ENCODE measurements at places on chromosomes 5 and 9. TPM values are rescaled to one million over a fixed set of nuclear protein-coding genes. Genes with fewer than 3 reads are reported as not detected.

CNTNAP3B gene
- total RNA-seq = 10.3 TPM

F2RL2 gene
- 4.7 TPM for total RNA-seq

SOX30 gene
- total RNA-seq = not detected

FCN2 gene
- not detected for total RNA-seq

EQTN gene
- not detected for total RNA-seq

ADAMTS13 gene
- 0.30 TPM for total RNA-seq

REEP2 gene
- 6.2 TPM for total RNA-seq

CCDC183 gene
- 0.21 TPM for total RNA-seq

CCNI2 gene
- total RNA-seq = 0.07 TPM

SPATA31D4 gene
- not detected for total RNA-seq

PAEP gene
- total RNA-seq = 0.32 TPM

DRD1 gene
- 0.07 TPM for total RNA-seq

SCGB3A2 gene
- total RNA-seq = not detected

FAM151B gene
- total RNA-seq = 1.3 TPM

C5orf58 gene
- total RNA-seq = not detected

CDKN2B gene
- total RNA-seq = not detected

LTC4S gene
- 0.22 TPM for total RNA-seq

SLC45A2 gene
- not detected for total RNA-seq

SLC1A3 gene
- total RNA-seq = 0.08 TPM

NIPSNAP3A gene
- total RNA-seq = 13.8 TPM

ATP10B gene
- total RNA-seq = not detected

OGN gene
- total RNA-seq = not detected

PCDHB9 gene
- total RNA-seq = 0.07 TPM

SLC26A2 gene
- total RNA-seq = 74.0 TPM

ACOT12 gene
- total RNA-seq = 0.08 TPM

SVEP1 gene
- total RNA-seq = 2.3 TPM

LIX1 gene
- total RNA-seq = not detected

OLFML2A gene
- total RNA-seq = 34.4 TPM

CDH12 gene
- total RNA-seq = not detected

SLIT3 gene
- 19.5 TPM for total RNA-seq

ST8SIA4 gene
- 0.45 TPM for total RNA-seq
